Activated naive CD4-positive, alpha-beta T cell (primary cell): ENCODE measurements at places on chromosomes 3 and 15.

- DNase-seq, result no peak
Measured at GRCh38 chr3:151766454-151766853, 32.7 kb downstream of the AADACL2 start.

DNA sequence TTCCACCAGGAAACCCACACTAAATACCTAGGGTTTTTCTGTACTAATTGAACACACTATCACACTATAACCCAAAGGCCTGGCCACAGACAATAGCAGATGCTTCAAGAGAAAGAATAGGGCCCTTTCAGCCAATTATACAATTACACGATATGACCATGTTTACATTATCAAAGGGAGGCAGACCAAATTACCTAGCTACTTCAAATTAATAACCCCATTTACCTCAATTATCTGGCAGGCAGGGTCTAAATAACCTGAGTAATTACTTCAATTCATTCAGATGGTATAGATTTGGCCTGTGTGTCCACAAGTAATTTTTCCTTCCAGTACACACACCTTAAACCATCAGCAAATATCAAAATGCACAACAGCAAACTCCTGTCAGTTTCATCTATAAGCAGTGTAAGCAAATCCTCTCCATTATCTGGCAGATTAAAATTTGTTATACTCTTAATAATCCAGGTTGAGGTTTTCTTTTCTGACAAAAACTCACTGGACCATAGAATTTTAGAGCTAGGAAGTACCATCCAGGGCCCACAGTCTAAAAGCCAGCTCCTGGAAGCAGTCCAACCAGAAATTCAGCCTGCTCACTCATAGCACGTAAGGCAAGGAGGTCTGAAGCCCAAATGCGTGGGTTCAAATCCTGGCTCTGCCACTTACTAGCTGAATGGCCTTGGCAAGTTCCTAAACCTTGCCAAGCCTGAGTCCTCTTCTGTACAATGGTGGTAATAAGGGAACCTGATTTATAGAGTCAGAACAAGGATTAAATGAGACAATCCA is 51.8 kb downstream of the RFTN1 start:
- no peak for DNase-seq

GRCh38 chr3:197376020-197376419 is 77.6 kb upstream of the DLG1 start:
- DNase-seq, result no peak

DNA sequence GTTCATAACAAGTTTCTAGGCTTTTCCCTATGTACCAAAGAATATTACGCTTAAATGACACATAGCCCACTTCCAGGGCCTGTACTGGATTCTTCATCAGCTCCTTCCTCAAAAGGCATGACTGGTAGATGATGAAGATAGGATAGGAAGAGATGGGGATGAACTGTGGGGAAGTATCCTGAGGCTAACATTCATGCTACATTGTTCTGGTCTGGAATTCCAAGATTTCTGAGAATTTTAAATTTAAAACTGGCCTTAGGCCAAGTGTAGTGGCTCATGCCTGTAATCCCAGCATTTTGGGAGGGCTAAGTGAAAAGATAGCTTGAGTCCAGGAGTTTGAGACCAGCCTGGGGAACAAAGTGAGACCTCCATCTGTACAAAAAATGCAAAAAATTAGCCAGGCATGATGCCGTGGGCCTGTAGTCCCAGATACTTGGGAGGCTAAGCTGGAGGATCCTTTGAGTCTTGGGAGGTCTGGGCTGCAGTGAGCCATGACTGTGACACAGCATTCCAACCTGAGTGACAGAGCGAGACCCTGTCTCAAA is 160.1 kb upstream of the PLAAT1 start:
- no peak for DNase-seq

- no peak for DNase-seq
Measured at GRCh38 chr15:63677778-63678177, 80.6 kb downstream of the FBXL22 start.

- no peak for DNase-seq
Measured at GRCh38 chr3:122324871-122325323, at the start of gene CSTA. Gene CSTA, plus strand, starts transcription at chr3:122325248. Its CDS starts 45 bp downstream, at chr3:122325293.

GRCh38 chr15:80967451-80967850 is 22.2 kb downstream of the MESD start:
- no peak for DNase-seq

GRCh38 chr3:29267226-29267625 is 13.6 kb upstream of the RBMS3 start:
- DNase-seq, result no peak

DNA sequence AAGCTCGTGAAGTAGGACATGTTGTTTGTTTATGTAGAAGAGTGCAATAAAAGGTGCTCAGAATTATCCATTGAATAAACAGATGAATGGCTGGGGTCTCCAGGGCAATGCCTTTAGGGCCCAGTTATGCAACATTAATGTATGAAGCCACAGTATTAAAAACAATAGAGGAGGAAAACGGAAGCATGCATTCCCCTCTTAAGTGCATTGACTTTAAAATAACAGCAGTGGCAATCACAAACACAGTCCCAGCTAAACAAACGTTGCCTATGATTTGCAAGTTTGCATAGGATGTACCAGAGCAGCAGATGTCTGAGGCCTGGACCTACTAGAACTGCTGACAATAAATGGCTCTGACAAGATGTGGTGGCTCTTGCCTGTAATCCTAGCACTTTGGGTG is 60.6 kb upstream of the GCNT3 start:
- no peak for DNase-seq

GRCh38 chr15:99432271-99433025 is 133.3 kb upstream of the MEF2A start:
- DNase-seq, result no peak

DNA sequence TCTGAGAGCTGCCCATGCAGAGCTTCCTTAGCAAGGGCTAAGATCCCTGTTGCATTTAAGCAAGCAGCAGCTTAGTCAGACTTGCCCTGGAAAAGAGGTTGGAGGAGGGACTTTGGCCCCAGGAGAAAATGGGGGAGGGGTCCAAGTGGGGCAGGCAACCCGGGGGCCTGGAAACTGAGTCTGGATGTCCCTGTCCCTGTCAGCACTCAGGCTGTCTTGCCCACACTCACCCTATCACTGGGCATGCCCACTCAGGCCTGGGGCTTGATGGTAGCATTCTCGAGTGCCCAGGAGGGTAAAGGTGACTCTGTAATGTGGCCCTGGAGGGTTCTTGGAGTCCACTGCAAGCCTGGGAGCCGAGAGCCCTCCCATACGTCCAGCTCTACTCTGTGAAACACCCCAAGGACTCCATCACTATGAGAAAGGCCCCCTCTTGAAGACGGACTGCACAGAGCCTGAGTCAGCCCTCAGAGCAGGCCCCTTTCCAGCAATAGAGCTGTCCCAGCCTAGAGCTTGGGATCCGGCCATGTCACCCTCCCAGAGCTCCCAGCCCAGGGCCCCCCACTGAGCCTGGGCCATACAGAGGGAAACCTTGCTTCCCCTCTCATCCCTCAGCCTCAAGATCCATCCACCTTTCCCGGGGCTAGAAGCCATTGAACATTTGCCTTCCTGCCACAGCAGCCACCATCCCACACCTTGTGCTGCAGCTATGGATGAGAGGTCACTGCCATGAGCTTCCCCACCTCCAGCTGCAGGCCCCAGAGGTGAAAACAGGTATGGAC is 13.4 kb downstream of the MYL3 start:
- no peak for DNase-seq

- DNase-seq, result no peak
Measured at GRCh38 chr3:171269542-171269941, 190.7 kb downstream of the TNIK start.

DNA sequence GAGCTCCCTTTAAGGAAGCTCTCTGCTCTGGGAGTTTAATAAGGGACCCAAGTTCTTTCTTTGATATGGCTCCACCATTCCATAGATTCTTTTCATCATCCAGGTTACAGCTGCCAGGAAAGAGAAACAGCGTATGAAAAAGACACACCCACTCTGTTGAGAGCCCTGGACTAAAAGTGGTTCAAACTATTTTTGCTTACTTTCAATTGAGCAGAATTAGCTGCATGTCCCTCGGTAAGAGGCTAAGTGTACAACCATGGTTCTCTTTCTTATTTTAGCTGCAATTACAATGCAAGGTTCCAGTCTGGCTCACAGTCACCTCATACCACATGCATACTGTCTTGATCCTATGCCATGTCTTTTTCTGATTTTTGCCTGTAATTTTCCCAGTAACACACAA is 1288.3 kb downstream of the NSUN3 start:
- no peak for DNase-seq

GRCh38 chr3:5123937-5124336 is 1.8 kb downstream of the ARL8B start:
- no peak for DNase-seq

- DNase-seq, result no peak
Measured at GRCh38 chr3:148089171-148089570, 608.5 kb upstream of the AGTR1 start.

DNA sequence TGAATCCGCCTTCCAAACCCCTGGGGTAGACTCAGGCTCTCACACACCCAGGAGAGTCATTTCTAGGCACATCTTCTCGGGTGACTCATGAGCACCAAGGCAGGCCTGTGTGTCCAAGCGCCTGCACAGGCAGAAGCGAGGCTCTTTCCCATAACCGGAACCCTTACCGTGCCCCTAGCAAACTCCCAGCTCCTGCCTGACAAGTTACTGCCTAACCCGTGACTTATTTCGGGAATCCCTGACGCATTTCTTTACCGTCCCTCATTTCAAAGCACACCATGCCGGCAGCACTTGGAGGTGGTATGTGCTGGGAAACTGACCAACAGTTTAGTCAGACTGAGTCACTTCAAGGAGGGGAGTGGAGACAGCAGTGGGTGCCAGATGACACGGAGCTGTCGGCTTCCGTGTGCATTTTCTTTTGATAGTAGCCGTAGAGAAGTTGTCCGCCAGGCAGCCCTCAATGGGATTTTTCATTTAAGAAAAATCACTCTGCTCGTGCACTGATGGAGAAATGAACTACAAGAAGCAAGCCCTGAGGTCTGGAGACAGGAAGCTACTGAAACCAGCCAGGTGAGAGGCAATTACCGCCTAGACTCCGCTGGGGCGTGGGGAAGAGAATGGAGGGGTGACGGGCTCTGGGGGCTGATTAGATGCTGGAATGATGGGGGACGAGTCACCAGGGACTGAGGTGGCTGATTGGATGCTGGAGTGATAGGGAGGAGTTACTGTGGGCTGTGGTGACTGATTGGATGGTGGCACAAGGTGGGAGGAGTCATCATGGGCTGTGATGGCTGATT is 17.3 kb upstream of the HRH1 start:
- DNase-seq, result no peak

GRCh38 chr3:117117188-117117936 is 407.8 kb downstream of the TUSC7 start:
- no peak for DNase-seq

- no peak for DNase-seq
Measured at GRCh38 chr3:129690406-129690805, 83.9 kb upstream of the PLXND1 start.

DNA sequence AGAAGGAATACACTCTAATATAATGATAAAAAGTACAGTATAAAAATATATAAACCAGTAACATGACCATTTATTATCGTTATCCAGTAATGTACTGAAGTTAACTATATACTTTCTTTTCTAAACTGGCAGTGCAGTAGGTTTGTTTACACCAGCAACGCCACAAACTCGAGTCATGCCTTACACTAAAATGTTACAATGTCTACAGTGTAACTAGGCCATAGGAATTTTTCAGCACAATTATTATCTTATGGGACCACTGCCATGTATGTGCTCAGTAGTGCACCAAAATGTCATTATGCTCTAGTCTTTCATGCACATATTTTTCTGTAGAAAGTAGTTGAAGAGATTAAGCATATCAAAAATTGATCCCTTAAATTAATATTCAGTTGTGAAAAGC is 609.8 kb upstream of the BCHE start:
- DNase-seq, result no peak

- DNase-seq, result peak; percentile 38
Measured at GRCh38 chr3:160564949-160565441, 376 bp downstream of the KPNA4 start.

DNA sequence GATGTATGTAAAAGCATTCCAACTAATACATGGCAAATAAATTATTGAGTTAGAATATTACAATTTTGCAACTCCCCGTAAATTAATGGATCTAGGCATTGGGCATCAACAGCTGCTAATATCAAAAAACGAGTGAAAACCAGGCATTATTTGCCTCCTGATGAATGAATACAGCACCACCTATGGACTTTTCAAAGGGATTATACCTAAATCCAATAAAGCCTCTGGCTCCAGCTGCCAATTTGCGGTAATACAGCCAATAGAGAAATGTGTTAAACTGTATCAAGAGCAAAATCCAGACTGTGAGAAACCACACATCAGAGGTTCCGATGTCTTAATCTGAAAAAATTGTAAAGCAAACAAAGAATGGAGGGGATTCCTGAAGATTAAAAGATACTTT is 16.3 kb upstream of the A4GNT start:
- no peak for DNase-seq

DNA sequence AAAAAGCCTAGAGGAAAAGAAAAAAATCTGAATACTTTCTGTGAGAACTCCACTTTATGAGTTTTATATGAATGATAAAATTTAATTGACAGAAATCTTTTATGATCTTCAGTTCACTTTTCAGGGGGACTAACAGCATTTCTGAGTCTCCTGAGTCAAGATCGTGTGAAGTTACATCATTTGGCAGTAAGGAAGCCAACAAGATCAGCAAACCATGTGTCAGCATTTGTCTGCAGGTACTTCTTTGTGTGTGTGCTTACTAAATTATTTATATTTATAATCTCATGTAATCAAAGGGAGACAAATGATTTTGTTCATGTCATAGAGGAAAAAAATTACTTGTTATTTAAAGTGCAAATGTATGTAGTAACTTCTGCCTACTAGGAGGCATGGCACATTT is 217.6 kb downstream of the MBNL1 start:
- DNase-seq, result no peak

- no peak for DNase-seq
Measured at GRCh38 chr15:85772668-85773067, 22.1 kb downstream of the KLHL25 start.

DNA sequence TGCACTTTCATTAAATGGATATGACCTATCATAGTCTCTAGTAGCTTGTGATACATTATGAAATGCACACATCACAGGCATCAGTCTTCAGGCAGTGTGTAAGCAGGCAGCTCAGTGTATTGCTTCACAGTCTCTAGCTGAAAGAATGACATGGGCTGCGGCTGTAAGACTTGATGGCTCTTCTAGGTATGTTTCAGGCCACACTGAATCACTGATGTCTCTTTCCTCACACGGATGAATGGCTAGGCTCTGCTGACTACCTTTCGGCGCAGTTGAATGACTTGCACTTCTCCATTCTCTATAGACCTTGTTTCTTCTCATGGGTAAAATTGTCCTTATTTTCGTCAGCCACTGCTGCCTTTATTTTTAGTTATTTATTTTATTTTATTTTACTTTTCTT is 15.4 kb downstream of the APH1B start:
- no peak for DNase-seq
